Natural killer cell (primary cell): ENCODE measurements at places on chromosomes 1 and 21. TPM values are rescaled to one million over a fixed set of nuclear protein-coding genes. Genes with fewer than 3 reads are reported as not detected.
A peak's percentile ranks its signal among the peaks of the same experiment; 100 is the strongest.

DNA sequence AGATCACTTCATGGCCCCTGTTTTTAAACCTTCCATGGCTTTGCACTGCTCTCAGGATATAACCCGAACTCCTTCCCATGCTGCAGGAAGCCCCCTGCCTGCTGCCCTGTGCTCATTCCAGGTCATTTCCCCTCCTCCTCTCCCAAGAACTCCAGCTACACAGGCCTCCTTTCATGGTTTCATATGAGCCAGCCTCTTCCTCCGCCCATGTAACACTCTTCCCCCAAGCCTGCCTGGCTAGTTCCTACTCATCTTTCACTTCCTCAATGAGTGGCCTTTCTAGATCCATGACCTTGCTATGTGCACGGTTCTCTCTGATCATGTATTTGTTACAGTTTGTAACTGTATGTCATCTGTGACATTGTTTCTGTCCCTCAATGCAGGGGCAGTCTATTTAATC lies 3.1 kb upstream of the NCF2 start:
- DNase-seq, result no peak
- peaks cover 30% of the 10 kb centered on the region for H3K4me1 ChIP-seq
- H3K27ac ChIP-seq, result peak overlapping the region; percentile 13
- no peak overlapping the region for H3K4me3 ChIP-seq

DNA sequence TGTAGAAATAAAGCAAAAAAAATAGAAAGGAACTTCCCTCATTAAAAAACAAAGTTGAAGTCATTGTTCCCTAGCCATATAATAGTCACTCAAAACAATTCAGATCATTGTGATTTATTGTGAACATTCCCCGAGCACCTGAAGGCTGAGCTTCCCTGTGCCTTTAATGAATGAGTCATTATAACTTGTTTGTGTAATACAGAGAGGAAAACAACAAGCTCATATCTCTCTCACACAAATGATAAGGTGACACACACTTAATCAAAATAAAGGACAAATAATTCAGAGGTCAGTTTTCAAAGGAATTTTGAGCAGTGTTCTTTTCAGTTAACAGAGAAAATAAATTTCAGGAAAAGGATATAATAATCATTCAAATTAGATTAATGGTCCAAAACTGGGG lies 326.2 kb downstream of the DUSP10 start:
- no peak for DNase-seq
- H3K4me3 ChIP-seq, result no peak overlapping the region
- H3K27ac ChIP-seq, result no peak overlapping the region
- H3K27me3 ChIP-seq, result no peaks in the 10 kb centered on the region
- no peaks in the 10 kb centered on the region for H3K36me3 ChIP-seq

DNA sequence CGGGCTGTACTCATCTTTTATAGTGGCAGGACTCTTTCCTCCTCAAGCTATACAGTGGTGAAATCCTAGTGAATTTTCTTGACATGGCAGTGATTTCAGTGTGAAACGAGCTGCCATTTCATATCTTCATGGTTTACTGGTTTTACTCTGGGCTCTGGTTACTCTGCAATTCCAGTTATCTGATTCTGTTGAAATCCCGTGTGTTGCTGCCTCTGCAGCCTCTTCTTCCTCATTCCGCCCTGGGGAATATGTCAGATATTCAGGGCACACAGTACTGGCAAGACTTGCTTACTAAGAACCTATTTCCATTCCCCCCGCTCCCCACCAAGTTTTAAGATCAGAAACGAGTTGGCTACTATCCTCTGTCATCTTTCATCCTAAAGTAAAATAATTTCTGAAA lies 7.9 kb upstream of the OR2B11 start:
- DNase-seq, result no peak
- H3K36me3 ChIP-seq, result no peaks in the 10 kb centered on the region
- no peaks in the 10 kb centered on the region for H3K27me3 ChIP-seq
- H3K27ac ChIP-seq, result no peak overlapping the region

DNA sequence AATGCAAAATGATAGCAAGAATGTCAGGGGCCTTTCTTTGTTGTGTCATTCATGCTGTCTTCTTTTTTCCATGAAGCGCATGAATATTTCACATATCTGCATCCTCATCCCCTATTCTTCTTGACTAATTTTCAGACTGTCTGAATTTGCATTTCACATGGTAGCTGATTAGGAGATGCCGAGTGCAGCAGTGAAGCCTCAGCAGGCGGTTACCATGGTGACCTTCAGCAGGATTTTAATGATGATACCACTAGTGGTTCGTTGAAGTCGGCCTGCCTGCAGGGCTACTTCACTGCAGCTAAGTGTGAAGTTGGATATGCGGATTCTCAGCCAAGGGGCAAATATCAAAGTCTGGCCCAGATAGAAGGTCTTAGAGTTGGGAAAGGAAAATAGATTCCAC lies 141.8 kb downstream of the NEK7 start:
- DNase-seq, result no peak
- no peaks in the 10 kb centered on the region for H3K4me1 ChIP-seq
- no peaks in the 10 kb centered on the region for H3K27me3 ChIP-seq

DNA sequence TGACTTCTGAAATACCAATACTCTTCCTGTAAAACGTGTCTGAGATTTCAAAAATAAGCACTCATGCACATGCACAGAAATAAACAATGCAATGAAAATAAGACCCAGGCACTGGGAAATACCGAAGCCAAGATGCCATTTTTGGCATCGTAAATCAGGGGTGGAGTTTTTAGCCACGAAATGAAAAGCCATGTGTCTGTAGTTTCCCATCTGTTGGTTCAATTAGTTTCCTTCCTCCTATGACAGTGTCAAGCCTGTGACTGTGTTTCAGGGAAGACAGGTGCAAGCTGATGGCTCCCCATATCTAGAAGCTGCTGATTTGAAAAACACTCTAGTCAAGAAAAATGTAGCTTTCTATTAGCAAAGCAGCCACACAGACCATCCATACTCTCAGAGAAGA lies 480.4 kb upstream of the CAMK1G start:
- H3K36me3 ChIP-seq, result no peaks in the 10 kb centered on the region
- H3K27me3 ChIP-seq, result no peaks in the 10 kb centered on the region
- no peak overlapping the region for H3K27ac ChIP-seq
- no peak for DNase-seq
- H3K4me3 ChIP-seq, result no peak overlapping the region

GRCh38 chr1:157249326-157249725 lies 111.1 kb upstream of the ETV3 start:
- DNase-seq, result no peak
- H3K4me1 ChIP-seq, result no peaks in the 10 kb centered on the region
- H3K27ac ChIP-seq, result no peak overlapping the region
- no peak overlapping the region for H3K4me3 ChIP-seq

The PPFIA4 gene
- 0.18 TPM for total RNA-seq

The LMOD1 gene
- total RNA-seq, result not detected

The IGSF3 gene
- 0.14 TPM for total RNA-seq

The DRAXIN gene
- 12.1 TPM for total RNA-seq

The MSH4 gene
- total RNA-seq, result 0.52 TPM
